Uterus (tissue), 4 donors: ENCODE measurements at places on chromosomes 6 and 20. TPM values are rescaled to one million over a fixed set of nuclear protein-coding genes. Genes with fewer than 3 reads are reported as not detected.
A peak's percentile ranks its signal among the peaks of the same experiment; 100 is the strongest.

- peak overlapping the region; percentile 59 for H3K4me3 ChIP-seq
- peak; percentile 93 for DNase-seq
- peaks cover 34% of the 10 kb centered on the region for H3K4me1 ChIP-seq
Observed at GRCh38 chr6:35727231-35727934, 9.4 kb upstream of the ARMC12 start.

GRCh38 chr20:40814631-40814960 lies 125.6 kb upstream of the MAFB start:
- H3K27ac ChIP-seq = no peak overlapping the region
- no peaks in the 10 kb centered on the region for H3K27me3 ChIP-seq
- no peak overlapping the region for H3K4me3 ChIP-seq
- H3K36me3 ChIP-seq = no peaks in the 10 kb centered on the region

DNA sequence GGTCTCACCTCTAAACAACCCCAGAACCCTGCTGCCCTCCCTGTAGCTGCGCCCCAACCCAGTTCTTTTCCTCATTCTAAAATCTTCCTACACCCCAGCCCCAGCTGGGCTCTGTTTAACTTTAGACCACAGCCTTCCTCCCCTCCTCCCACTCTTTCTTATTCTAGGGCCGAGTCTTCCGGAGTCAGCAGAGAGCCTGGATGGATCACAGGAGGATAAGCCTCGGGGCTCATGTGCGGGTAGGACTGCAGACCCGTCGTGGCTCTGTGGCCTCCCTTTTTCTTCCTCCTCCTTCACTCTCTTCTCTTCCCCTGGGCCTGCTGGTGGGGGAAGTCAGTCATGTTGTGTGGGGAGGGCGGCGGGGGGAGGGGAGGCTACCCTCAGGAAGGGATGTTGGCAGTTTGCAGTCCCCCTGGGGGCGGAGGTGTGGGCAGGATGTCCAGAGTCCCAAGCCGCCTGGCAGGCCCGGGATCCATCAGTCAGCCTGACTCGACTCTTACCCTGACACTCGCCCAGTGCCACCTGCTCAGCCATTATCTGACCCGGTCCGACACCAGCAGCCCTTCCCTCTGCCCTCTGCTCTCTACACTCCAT lies 8.1 kb downstream of the CAPN11 start:
- no peak overlapping the region for H3K4me3 ChIP-seq
- H3K27me3 ChIP-seq = no peaks in the 10 kb centered on the region
- no peaks in the 10 kb centered on the region for H3K36me3 ChIP-seq
- H3K4me1 ChIP-seq = no peaks in the 10 kb centered on the region

GRCh38 chr6:135922174-135922573 lies 70.7 kb downstream of the PDE7B start:
- peaks cover 12% of the 10 kb centered on the region for H3K4me1 ChIP-seq
- H3K27ac ChIP-seq = peak overlapping the region; percentile 68
- H3K27me3 ChIP-seq = no peaks in the 10 kb centered on the region

GRCh38 chr6:109397020-109397419 lies 14.8 kb upstream of the CD164 start:
- no peaks in the 10 kb centered on the region for H3K36me3 ChIP-seq
- H3K27ac ChIP-seq = no peak overlapping the region
- no peak overlapping the region for H3K4me3 ChIP-seq
- no peaks in the 10 kb centered on the region for H3K27me3 ChIP-seq

DNA sequence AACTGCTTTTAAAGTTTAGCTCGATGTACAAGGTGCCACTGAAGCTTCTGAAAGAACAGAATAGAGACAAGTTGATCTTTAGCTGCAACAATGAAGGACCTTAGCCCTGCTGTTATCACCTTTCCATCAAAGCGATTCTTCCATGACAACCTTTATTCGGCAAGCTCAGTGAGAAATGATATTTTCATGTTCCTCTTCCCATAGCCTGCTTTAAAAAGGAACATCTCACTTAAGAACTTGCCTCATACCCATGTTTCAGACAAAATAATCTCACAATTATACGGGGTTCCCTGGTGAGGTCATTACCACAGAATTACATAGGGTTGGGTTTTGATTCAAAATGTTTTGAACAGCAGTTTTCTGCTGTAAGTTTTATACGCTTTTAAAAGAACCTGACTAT lies 264.2 kb downstream of the THBS2 start:
- H3K4me1 ChIP-seq = peaks cover 3% of the 10 kb centered on the region
- H3K27ac ChIP-seq = peak overlapping the region; percentile 57
- no peaks in the 10 kb centered on the region for H3K27me3 ChIP-seq
- no peaks in the 10 kb centered on the region for H3K36me3 ChIP-seq
- H3K4me3 ChIP-seq = no peak overlapping the region

GRCh38 chr6:39777661-39778060 lies 14.5 kb upstream of the DAAM2 start:
- no peaks in the 10 kb centered on the region for H3K27me3 ChIP-seq
- no peak for DNase-seq
- no peak overlapping the region for H3K4me3 ChIP-seq
- no peaks in the 10 kb centered on the region for H3K4me1 ChIP-seq
- no peak overlapping the region for H3K27ac ChIP-seq

GRCh38 chr6:161522276-161522675 lies 248.4 kb upstream of the AGPAT4 start:
- H3K27ac ChIP-seq = no peak overlapping the region
- no peak overlapping the region for H3K4me3 ChIP-seq
- H3K36me3 ChIP-seq = no peaks in the 10 kb centered on the region
- no peak for DNase-seq

GRCh38 chr20:34541264-34541901 lies 17.1 kb upstream of the MAP1LC3A start:
- no peaks in the 10 kb centered on the region for H3K4me1 ChIP-seq
- no peak overlapping the region for H3K4me3 ChIP-seq
- no peak for DNase-seq
- H3K36me3 ChIP-seq = no peaks in the 10 kb centered on the region

DNA sequence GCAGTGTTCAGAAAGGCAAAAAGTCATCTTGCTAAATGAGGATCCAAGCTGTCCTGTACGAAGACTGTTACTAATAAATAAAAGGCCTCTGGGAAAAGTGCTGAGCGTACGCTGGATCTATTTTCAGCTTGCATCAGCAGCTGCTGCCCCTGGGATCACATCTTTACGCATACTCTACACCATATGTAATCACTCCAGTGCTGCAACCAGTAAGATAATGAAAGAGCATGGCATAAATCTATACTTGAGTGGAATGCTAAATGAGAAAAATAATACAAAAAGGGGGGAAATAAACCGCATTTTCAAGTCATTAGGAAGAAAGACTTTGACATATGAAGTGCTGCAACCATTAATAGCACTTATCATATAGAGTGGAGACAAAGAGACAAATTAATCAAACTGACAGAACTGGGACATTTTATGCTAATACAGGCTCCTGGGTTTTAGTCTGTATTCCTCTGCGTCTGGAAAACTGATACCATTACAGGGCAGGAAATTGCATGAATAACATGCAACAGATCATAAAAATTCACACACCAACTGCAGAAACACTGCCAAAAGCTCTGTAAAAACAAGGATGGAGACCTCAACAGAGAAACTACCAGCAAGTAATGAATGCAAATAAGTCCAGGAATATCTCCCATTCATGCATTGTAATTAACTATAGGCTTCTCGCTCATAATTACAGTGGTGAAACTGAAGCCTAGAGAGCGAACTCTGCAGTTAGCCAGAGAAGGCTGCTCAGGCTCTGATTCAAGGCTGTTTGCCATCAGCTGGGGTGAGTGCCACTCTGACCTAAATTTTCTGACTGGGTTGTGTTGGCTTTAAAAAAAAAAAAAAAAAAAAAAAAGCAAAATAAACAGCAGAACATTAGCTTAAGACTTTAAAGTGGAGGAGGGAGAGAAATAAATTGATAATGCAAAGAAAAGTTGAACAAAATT lies 83.8 kb downstream of the GJA10 start:
- H3K36me3 ChIP-seq = no peaks in the 10 kb centered on the region
- DNase-seq = no peak
- H3K27ac ChIP-seq = no peak overlapping the region
- H3K4me1 ChIP-seq = no peaks in the 10 kb centered on the region
- no peak overlapping the region for H3K4me3 ChIP-seq
- no peaks in the 10 kb centered on the region for H3K27me3 ChIP-seq

GRCh38 chr6:9830808-9831207 lies 584.1 kb downstream of the TFAP2A start:
- no peaks in the 10 kb centered on the region for H3K36me3 ChIP-seq
- DNase-seq = no peak
- H3K27me3 ChIP-seq = no peaks in the 10 kb centered on the region
- H3K27ac ChIP-seq = no peak overlapping the region
- H3K4me3 ChIP-seq = no peak overlapping the region

GHRH gene
- total RNA-seq = not detected

HLA-DQA2 gene
- not detected for total RNA-seq

BLTP3A gene
- total RNA-seq = 2.1 TPM
